LHCN-M2 (cell line): ENCODE measurements at places on chromosomes 7 and 10. TPM values are rescaled to one million over a fixed set of nuclear protein-coding genes. Genes with fewer than 3 reads are reported as not detected.

JCAD gene
- 12.1 and 12.8 TPM in 2 replicates for total RNA-seq

- DNase-seq, result no peak
Observed at GRCh38 chr10:35637462-35637861, 4.6 kb downstream of the FZD8 start.

DNA sequence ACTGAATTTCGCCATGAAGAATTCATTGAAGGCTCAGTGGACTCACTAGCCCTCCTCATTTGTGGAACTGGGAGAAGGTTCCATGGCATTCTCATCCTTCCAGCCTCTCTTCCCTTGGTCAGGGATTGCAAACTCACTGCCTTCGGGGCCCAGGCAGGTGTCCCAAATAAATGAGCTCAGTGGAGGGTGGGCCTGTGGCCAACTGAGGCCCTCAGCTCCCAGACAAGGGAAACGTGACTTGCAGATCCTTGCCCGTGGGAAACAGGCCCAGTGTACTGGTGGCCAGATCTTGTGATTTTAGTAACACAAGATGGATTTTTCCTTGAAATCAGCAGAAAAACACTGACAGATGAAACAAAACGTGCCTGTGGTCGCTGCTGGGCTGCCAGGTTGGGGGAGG, 168.7 kb upstream of the CTBP2 start:
- DNase-seq, result no peak

BMPER gene
- total RNA-seq, result 4.1 and 5.1 TPM in 2 replicates

GRCh38 chr10:926075-926698, 5.3 kb downstream of the LARP4B start:
- DNase-seq, result no peak

GRCh38 chr7:140898786-140899536, 25.8 kb downstream of the BRAF start:
- peak; percentile 71 for DNase-seq
